Islet precursor cell (in vitro differentiated cells): ENCODE measurements at places on chromosomes 6 and 20.
A peak's percentile ranks its signal among the peaks of the same experiment; 100 is the strongest.

DNA sequence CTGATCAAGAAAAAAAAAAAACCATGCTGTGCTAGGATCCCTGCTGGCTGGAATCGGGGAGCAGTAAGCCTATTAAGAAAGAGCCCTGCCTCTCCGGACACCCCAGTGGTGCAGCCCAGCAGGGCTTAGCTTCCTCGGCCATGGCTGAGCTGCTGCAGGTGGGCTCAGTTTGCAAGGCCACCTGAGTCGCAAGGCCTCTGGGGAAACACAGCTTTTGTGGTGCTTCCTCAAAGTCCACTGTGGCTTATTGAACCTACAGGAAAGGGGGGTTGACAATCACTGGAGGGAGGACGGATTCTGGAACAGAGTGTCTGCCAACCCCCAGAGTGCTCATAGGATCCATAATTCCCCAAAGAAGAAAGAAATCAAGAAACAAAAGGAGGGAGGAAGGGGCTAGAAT, 240.8 kb downstream of the SMOC2 start:
- no peak for DNase-seq

GRCh38 chr6:24788031-24788665, 10.6 kb downstream of the ARMH2 start:
- DNase-seq: no peak

GRCh38 chr20:51536116-51537069, 6.1 kb downstream of the NFATC2 start:
- DNase-seq: no peak

GRCh38 chr6:5478380-5478779, 217.1 kb downstream of the FARS2 start:
- no peak for DNase-seq

- DNase-seq: no peak
These were observed 166.9 kb downstream of the MOXD1 start for GRCh38 chr6:132234356-132234755.

DNA sequence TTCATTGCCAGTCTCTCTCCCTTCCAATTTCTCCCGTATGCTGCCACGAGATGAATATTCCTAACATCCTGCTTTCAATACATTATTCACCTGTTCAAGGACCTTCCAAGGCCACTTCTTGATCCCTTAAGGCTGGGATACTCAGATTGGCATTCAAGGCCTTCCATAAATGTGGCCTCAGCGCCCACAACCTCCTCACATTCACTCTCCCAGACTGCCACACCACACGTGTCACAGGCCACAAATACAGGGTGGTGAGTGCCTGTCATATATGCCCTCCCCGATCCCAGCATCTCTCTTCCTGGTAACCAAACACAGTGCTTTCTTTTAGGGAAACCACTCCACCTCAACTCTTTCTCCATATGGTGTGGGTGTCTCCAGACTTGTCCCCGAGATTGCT, 55.5 kb downstream of the TTI1 start:
- DNase-seq: peak; percentile 40

DNA sequence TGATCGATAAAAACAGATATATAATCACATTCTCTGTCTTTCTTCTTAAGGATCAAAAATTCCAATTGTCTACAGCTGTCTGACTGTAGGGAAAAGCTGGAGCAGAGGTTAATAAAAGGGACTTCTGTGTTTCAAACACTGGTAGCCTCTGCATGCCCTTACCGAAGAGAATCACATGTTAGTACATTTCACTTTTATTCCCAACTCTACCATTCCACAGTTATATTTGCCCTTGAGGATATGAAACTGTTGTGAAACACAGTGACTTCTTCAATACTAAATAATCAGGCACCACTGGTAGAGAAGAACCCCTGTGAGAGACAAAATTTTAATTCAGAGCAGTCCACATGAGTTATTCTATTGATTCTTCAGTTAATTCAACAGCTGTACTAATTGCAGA, 1187.3 kb upstream of the CITED2 start:
- no peak for DNase-seq

DNA sequence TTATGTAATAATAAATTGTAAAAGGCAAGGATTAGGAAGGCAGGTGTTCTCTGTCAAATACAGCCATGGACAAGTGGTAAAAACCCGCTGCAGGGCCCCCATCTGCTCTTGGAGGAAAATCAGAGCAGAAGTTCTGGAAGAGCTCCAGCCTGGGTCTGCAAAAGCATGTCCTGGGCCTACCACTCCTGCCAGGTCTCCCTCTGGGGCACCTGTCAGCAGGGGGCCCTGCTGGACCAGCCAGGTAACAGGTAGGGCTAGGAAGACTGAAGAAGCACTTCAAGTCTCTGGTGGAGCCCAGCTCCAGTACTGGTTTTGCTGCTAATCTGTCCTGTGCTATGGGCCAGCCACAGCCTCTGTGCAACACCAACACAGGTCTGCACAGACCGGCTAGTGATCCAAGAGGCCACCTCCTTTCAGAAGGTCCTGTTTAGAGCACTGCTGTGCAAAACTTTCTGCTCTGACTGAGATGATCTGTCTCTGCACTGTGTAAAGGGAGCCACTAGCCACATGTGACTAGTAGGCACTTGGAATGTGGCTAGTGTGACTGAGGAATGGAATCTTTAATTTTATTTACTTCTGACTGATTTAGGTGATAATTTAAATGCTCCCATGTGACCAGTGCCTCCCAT, 30.2 kb downstream of the RRBP1 start:
- peak; percentile 71 for DNase-seq

GRCh38 chr20:4090756-4091489, 75.6 kb upstream of the RNF24 start:
- no peak for DNase-seq

- peak; percentile 71 for DNase-seq
These were observed 48.6 kb downstream of the TPD52L1 start for GRCh38 chr6:125201961-125202729.

- DNase-seq: no peak
These were observed 1.2 kb downstream of the TREML2 start for GRCh38 chr6:41199552-41200246.

GRCh38 chr6:90454836-90455427, 131.9 kb downstream of the MAP3K7 start:
- DNase-seq: no peak

- DNase-seq: no peak
These were observed 511.1 kb downstream of the TENT5A start for GRCh38 chr6:81241126-81242041.

DNA sequence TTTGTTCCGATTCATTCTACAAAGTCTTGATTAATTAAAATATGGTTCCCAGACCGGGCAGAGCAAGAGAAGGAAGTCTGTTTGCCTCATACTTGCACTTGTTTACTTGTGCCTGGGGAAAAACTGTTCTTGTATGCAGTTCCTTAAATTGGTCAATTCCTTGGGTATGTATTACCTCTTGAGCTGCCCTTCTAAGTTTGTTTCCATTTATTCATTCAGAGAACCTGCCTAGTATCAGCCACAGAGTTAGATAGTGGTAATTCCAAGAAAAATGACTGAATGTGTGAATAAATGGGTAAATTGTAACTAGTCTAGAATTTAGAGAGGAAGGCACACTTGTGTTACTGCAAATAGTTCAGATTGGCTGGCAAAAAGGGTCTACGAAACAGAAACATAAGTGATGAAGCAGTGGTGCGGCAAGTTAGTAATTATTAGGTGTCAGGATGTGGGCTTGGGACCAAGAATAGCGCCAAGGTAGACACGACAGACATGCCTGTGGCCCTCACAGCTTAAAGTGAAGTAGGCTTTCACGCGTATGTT, 525 bp upstream of the MAK start:
- no peak for DNase-seq

DNA sequence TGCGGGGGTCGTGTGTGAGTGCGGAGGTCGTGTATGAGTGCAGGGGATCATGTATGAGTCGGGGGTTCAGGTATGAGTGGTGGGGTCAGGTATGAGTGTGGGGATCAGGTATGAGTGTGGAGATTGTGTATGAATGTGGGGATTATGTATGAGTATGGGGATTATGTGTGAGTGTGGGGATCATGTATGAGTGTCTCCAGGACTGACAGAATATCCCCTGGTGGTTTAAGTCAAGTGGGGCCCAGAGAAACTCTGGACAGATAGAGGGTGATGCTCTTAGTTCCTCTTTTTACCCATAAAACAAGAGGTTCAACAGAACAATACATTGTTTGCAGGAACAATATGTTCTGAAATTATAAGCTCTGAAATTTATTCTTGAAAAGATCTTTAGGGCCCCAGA, 131.9 kb downstream of the UST start:
- no peak for DNase-seq

GRCh38 chr6:104958178-104959025, 1.5 kb downstream of the LIN28B start:
- no peak for DNase-seq

DNA sequence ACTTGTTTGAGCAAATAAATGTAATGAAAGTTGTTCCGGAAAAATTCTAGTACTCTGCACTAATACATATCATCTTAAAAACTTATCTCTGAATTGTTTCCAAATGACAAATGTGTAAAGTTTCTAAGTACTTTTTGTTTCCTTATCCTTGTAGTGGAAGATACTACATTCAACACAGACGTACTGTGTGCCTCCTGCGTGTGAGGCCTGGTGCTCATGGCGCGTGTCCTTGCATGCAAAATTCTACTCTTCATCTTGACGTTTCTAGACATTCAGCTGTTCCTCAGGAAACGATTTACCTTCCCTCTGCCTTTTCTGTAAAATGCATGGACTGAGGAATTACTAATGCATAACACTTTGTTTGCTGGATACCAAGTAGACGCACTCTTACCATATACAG, 11.5 kb downstream of the DLL1 start:
- no peak for DNase-seq

DNA sequence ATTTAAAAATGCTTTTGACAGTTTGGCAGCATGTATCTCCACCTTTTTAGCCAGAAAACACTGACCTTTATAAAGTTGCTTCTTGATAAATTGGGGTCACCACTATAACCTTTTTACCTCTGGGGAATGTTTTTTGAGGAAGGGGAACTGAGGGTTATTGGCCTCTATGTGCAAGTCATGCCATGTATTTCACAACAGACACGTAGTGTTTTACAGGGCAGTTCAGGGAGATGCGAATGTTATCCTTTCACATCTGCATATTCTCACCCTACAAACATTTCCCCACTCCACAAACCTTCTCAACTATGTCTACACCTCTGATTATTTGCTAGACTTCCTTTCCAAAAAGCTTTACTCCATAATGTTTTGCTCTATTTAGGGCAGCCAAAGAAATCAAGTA, 17.0 kb upstream of the SLA2 start:
- no peak for DNase-seq

DNA sequence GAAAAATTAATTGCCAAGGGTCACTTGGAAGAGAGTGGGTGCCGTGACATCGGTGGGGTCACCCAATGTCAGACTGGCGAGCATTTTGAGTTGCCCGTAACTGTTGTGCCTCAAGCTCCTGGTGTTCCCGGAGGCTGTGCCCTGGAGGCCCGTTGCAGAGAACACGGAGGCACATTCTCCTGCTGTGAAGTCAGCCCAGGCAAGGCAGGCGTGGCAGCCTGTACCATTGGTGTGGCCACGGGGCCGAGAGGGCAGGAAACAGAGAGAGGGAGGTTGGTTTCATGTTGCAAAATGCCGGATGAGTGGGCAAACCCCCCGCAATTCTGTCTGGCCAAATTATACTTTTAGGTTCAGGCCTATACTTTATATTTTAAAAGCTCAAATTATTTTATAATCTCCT, 81.2 kb downstream of the THBS2 start:
- no peak for DNase-seq

GRCh38 chr20:10419550-10420133, 14.4 kb downstream of the MKKS start:
- DNase-seq: peak; percentile 61

DNA sequence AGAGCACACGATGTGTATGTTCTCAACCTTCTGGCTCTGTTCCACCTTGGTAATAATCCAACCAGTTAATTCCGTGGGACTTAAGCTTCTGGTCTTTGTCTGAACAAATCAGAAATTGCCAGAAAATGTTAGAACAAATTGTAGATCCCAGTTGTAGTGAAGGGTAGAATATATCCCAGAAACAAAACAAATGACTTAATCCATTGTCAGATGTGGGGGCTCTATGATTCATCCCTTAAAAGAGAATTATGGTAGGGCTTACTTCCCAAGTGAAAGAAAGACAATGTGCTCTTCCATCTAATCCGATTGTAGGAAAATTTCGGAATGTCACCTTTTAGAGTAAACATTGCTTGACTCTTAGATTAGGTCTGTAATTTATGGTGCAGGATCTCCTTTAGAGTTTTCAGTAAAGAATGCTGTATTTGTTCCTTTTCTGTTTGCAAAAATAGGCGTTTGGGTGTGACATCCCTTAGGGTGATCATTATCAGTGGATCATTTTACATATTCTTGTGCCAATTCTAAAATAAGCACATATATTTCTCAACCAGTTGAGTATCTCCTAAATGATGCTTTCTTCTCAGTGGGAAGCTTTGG, 234.5 kb upstream of the ZNF217 start:
- no peak for DNase-seq
